ENCODE measurements at places on chromosomes 3 and 15.

GRCh38 chr3:184932777-184933176 lies 120.8 kb downstream of the VPS8 start:
- H3K36me3 ChIP-seq, result peaks cover 18% of the 10 kb centered on the region
- no peak overlapping the region for H3K4me3 ChIP-seq
- no peaks in the 10 kb centered on the region for H3K4me1 ChIP-seq

DNA sequence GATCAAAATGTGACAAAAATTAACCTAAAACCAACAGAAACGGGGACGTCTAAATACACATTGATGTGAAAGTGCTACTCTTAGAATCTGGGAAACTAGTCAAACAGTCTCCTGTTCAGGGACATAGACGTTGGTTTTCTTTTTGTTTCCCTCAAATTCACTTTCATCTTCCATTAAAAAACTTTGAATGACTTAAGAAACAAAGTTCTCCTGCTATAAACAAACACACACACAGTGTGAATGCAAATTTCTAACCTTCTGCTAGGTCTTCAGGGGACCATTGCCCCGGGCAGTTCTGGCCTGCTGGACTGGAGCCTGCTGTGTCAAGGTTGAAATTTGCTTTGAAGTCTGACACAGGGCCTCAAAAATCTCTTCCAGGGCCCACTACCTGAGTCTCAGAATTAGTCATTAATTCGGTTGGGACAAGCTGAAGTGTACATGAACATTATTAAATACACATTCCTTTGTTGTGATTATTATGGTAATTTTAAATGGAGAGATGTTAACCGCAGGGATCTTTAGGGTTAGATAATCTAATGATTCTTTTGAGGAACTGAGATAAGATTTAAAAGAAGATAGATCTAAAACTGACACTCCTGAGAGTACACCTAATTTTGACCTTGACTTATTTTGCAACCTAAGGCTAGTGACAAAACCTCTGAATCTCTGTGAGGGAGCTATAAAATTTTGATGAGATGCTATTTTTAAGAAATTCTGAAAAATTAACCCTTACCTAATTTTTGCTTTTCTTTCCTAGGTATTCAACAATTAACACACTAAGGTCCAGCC lies 1260.4 kb downstream of the ROBO1 start:
- no peaks in the 10 kb centered on the region for H3K36me3 ChIP-seq
- H3K4me3 ChIP-seq, result no peak overlapping the region
- DNase-seq, result no peak
- H3K4me1 ChIP-seq, result no peaks in the 10 kb centered on the region

- DNase-seq, result no peak
- H3K4me3 ChIP-seq, result no peak overlapping the region
- peaks cover 5% of the 10 kb centered on the region for H3K27me3 ChIP-seq
Observed at GRCh38 chr3:133999891-134000685, 29.6 kb downstream of the SLCO2A1 start.

DNA sequence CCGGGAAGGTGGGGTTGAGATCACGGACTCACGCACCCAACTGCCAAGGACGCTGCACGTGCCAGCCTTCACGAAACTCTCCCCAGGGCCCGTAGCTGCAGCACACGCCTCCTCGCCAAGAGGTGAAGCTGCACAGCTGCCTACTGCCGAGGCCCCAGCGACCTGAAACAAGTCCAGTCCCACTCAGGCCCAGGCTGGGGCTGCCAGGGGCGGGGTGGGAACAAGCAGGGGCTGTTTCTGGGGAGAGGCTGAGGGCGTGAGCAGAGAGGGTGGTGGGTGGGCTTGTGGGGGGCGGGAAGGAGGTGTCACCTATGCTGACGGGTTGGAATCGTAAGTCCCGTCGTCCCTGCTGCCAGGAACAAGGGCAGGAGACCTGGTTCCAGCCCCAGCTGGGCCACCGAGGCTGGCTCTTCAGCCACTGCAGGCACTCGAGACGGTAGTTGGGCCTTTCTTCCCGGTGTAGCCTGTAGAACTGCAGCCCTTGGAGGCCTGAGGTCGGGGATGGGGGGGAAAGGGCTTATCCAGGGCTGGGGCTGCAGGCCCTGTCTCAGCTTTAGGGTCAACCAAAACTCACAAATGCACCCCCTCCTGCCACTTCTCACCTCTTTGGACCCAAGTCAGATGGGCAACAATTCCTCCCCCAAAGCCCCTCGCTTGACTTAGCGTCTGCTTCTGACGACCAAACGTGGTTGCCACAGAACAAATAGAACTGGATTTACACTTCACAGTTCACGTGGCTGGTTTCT lies 44.4 kb downstream of the MUC20 start:
- no peak for DNase-seq
- H3K27ac ChIP-seq, result no peak overlapping the region
- peaks cover 3% of the 10 kb centered on the region for H3K4me1 ChIP-seq
- no peak overlapping the region for H3K4me3 ChIP-seq

DNA sequence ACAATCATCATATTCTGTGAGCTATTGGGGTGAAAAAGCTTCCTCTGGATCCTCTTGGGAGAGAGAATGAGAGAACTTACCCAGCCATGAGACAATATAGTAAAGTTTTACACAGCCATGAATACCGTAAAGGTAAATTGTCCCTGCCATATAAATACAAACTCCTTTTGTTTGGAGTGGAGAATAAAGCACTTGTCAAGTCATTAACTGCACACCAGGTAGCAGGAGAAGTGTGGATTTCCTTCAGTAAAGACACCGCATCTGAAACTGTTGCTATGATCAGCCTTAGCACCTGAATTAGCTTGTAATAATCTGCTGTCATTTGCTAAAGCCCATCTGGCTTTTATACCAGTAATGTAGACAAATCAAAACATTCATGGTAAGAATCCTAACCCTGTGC lies 336.6 kb upstream of the SLCO3A1 start:
- no peak overlapping the region for H3K27ac ChIP-seq
- H3K36me3 ChIP-seq, result peaks cover 2% of the 10 kb centered on the region
- peaks cover 11% of the 10 kb centered on the region for H3K4me1 ChIP-seq

GRCh38 chr3:28745916-28746617 lies 397.4 kb upstream of the AZI2 start:
- no peaks in the 10 kb centered on the region for H3K36me3 ChIP-seq
- H3K4me1 ChIP-seq, result no peaks in the 10 kb centered on the region
- no peak overlapping the region for H3K27ac ChIP-seq
- no peak for DNase-seq

GRCh38 chr15:88876573-88876972 lies 18.8 kb downstream of the HAPLN3 start:
- no peaks in the 10 kb centered on the region for H3K27me3 ChIP-seq
- peaks cover 23% of the 10 kb centered on the region for H3K36me3 ChIP-seq
- no peak overlapping the region for H3K4me3 ChIP-seq
- no peak for DNase-seq
- no peaks in the 10 kb centered on the region for H3K4me1 ChIP-seq

GRCh38 chr3:101665357-101665756 lies 11.6 kb downstream of the ZBTB11 start:
- no peaks in the 10 kb centered on the region for H3K4me1 ChIP-seq
- no peak overlapping the region for H3K4me3 ChIP-seq
- DNase-seq, result no peak
- no peaks in the 10 kb centered on the region for H3K27me3 ChIP-seq

GRCh38 chr15:72382146-72382545 lies 6.3 kb upstream of the HEXA start:
- no peak overlapping the region for H3K27ac ChIP-seq
- H3K4me3 ChIP-seq, result no peak overlapping the region
- peaks cover 22% of the 10 kb centered on the region for H3K27me3 ChIP-seq
- H3K36me3 ChIP-seq, result no peaks in the 10 kb centered on the region

GRCh38 chr3:170413291-170413690 lies 5.4 kb upstream of the CLDN11 start:
- peaks cover 2% of the 10 kb centered on the region for H3K36me3 ChIP-seq
- peaks cover 2% of the 10 kb centered on the region for H3K4me1 ChIP-seq
- H3K27ac ChIP-seq, result no peak overlapping the region

- no peak for DNase-seq
- peaks cover 9% of the 10 kb centered on the region for H3K27me3 ChIP-seq
- H3K4me3 ChIP-seq, result no peak overlapping the region
- H3K27ac ChIP-seq, result no peak overlapping the region
- no peaks in the 10 kb centered on the region for H3K4me1 ChIP-seq
- H3K36me3 ChIP-seq, result no peaks in the 10 kb centered on the region
Observed at GRCh38 chr3:119255214-119255613, 14.5 kb upstream of the B4GALT4 start.

- H3K4me1 ChIP-seq, result peaks cover 22% of the 10 kb centered on the region
- DNase-seq, result no peak
- H3K4me3 ChIP-seq, result no peak overlapping the region
- H3K36me3 ChIP-seq, result peaks cover 2% of the 10 kb centered on the region
Observed at GRCh38 chr3:45861043-45861719, 19.3 kb upstream of the LZTFL1 start.

DNA sequence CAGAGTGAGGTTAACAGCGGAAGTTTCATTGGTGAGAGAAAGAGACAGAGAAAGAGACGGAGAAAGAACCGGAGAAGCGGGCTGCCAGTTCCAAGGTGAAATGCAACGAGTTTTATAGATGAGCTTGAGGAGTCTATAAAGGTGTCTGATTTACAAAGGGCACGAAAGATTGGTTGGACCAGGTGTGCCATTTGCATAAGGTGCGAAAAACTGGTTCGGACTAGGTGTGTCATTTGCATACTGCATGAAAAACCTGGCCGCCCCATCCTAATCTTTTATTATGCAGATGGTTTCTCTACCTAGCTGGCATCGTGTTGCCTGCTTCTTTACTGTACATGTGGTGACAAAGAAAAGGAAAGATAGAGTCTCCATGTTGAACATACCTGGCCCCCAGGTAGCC lies 253.8 kb upstream of the IGF1R start:
- no peak overlapping the region for H3K4me3 ChIP-seq
- no peak for DNase-seq
- H3K27me3 ChIP-seq, result peaks cover 2% of the 10 kb centered on the region
- H3K36me3 ChIP-seq, result no peaks in the 10 kb centered on the region
- no peak overlapping the region for H3K27ac ChIP-seq
- no peaks in the 10 kb centered on the region for H3K4me1 ChIP-seq

DNA sequence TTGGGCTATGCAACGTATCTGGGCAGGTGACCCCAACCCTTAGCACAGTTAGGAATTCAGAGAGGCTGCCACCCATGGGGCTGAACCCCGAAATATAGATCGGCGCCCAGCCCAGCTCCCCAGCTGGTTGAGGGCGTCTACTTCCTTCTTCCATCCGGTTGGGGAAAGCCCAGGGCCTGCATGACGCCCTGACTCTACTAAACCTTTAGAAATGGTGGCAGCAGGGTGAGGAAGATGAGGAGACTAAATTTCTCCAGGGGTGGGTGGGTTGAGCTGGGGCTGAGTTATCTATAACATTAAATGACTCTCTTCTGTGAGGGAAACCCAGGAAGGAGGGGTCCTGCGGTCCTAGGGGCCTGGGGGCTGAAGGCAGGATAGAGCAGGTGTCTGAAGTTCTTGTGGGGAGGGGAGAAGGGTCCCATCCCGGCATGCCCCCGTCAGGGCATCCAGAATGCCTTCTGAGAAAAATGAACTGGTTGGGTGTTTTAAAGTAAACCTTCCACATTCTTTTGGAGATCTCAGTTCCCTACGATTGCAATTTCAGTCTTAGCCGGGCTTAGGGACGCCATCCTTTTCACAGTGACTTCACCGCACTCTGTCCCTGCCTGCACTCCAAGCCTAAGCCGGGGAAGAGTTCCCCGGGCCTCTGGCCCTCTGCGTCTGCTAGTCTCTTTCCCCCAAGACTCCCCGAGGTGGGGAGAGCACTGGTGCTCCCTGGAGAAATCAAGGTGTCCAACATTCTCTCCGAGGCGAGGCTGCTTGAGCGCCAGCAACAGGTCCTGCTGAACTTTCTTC lies 28.5 kb downstream of the NR2F2 start:
- no peak for DNase-seq
- peaks cover 12% of the 10 kb centered on the region for H3K36me3 ChIP-seq
- H3K27me3 ChIP-seq, result peaks cover 60% of the 10 kb centered on the region
- H3K4me3 ChIP-seq, result no peak overlapping the region
- H3K4me1 ChIP-seq, result peaks cover 23% of the 10 kb centered on the region
- no peak overlapping the region for H3K27ac ChIP-seq

DNA sequence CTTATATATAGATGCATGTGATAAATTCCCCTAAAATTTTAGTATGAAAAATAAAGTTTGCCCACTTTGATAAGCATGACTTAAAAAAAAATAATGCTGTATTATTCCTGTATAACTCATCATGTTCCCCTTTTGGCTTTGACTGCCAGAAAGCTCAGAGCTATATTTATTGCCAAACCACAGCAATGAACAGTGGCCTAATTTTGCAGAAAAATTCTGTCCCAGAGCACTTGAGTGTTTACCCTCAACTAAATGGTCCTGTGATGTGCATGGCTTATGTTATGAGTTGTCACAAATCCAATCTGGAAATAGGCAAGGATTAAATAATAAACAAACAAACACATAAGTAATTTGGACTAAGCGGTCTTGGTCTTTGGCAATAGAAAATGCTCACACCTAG lies 276.7 kb downstream of the SLC9A9 start:
- DNase-seq, result no peak
- H3K4me3 ChIP-seq, result no peak overlapping the region
- no peak overlapping the region for H3K27ac ChIP-seq
- H3K27me3 ChIP-seq, result no peaks in the 10 kb centered on the region

GRCh38 chr3:77449459-77450350 lies 409.8 kb downstream of the ROBO2 start:
- H3K27me3 ChIP-seq, result no peaks in the 10 kb centered on the region
- H3K4me1 ChIP-seq, result no peaks in the 10 kb centered on the region
- H3K4me3 ChIP-seq, result no peak overlapping the region
- no peaks in the 10 kb centered on the region for H3K36me3 ChIP-seq
- DNase-seq, result no peak
- no peak overlapping the region for H3K27ac ChIP-seq

DNA sequence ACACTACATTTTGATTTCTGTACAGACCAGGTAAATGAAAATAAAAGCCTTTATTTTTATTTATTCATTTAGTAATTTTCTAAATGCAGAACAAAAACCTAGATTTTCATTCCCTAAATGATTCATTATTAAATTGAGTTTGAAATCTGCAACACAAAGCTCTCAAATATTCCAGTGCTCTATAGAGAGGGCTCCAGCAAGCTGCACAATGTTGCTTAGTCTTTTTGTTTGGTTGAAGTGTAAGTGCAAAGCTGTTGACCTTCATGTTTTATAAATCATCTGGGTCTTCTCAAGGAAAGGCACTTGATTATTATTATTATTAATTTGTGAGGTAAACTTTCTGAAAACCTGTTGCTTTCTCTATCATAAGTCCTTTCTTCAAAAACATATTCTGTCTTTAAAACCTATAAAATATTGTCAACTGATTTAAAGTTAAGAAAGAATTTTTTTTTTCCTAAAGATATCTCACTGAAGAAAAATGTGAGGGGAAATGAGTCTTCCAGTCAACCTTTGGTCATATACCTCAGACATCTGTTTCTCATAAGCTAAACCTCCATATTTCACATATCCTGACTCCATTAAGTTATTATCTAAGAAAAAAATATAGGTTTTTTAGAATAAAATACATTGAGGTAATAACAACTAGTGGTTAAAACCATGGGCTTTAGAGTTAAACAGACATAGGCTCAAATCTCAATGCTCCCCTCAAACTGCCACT lies 100.7 kb downstream of the ZIC4 start:
- no peaks in the 10 kb centered on the region for H3K4me1 ChIP-seq
- DNase-seq, result no peak
- no peak overlapping the region for H3K27ac ChIP-seq
- no peak overlapping the region for H3K4me3 ChIP-seq
- H3K36me3 ChIP-seq, result no peaks in the 10 kb centered on the region

Measured in activated CD8-positive, alpha-beta T cell treated with anti-CD3 and anti-CD28 coated beads, Interleukin-2, amount 10 ng/mL, durations not matched to agents 7 days and 5 days (primary cell).